ENCODE measurements at places on chromosomes 1 and 21.

- no peak for DNase-seq
Observed at GRCh38 chr1:80987824-80988223, 812.9 kb upstream of the ADGRL2 start.

DNA sequence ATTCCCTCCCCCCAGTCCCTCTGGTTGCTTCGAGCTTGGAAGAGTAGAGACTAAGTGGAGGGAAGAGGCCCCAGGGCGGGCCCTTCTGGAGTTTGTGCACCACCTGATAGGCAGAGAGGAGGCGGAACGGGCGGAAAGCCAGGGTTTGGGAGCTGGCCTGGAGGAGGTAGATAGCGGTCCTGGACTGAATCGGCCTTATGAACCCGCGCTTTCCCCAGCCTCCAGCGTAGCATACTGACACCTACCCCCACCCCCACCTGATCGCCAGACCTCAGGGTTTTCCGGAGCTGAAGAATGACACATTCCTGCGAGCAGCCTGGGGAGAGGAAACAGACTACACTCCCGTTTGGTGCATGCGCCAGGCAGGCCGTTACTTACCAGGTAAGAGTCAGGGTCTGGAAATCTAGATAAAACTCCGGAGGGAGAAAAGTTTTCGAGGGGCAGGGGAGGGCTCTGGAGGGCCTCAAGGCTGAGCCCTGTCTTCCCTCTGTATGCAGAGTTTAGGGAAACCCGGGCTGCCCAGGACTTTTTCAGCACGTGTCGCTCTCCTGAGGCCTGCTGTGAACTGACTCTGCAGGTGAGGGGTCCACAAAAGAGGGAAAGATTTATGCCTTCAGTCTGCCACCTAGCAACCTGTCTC, 705 bp downstream of the UROD start:
- DNase-seq, result peak; percentile 78

GRCh38 chr1:170027760-170028159, 46.7 kb downstream of the KIFAP3 start:
- no peak for DNase-seq

GRCh38 chr1:15683345-15684039, 628 bp upstream of the PLEKHM2 start:
- DNase-seq, result no peak

DNA sequence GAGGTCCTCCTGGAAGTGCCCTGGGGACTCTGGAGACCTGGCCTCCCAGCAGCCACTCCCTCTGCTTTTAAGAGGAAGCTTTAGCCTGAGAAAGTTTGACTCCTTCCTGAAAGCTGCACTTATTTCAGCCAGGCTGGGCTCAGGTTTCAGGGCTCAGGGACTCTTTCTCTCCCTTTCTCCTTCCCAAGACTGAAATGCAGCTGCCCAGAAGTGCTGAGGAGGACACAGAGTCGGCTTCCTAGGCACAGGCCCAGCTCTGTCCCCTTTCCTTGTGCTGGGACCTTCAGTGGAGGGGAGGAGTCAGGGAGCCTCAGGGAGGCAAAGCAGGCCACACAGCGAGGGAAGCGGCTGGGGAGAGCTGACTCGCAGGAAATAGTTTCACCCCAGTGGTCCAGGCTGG, 137.3 kb downstream of the NAV1 start:
- DNase-seq, result peak; percentile 56

GRCh38 chr1:221458447-221459156, 283.3 kb downstream of the DUSP10 start:
- DNase-seq, result peak; percentile 77

- DNase-seq, result no peak
Observed at GRCh38 chr1:39488793-39489566, 2.5 kb upstream of the BMP8A start.

DNA sequence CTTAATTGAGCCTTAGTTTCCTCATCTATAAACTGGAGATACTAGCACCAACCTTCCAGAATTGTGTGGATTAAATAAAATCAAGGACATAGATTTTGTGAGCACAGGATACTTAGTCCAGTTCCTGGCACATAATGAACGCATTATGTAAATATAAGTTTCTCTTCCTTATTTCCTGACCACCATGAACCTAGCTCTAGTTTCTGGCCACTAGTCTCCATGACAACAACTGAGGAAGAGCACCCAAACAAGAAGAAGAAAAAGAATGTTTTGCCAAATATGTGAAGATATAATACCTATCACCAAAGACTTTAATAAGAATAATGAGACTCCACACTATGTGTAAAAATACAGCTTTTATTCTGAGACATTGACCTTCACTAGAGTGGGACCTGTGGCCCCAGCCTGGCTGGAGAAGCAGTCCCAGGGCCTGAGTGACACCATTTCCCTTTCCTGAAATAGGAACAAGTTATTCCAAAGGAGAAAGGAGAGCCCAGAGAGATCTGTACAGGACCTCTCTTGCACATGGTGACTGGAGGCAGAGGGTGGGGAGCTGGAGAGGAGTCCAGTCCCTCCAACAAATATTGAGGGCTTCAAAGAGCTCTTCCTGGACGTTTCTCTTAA, 940 bp upstream of the USF1 start:
- DNase-seq, result no peak

DNA sequence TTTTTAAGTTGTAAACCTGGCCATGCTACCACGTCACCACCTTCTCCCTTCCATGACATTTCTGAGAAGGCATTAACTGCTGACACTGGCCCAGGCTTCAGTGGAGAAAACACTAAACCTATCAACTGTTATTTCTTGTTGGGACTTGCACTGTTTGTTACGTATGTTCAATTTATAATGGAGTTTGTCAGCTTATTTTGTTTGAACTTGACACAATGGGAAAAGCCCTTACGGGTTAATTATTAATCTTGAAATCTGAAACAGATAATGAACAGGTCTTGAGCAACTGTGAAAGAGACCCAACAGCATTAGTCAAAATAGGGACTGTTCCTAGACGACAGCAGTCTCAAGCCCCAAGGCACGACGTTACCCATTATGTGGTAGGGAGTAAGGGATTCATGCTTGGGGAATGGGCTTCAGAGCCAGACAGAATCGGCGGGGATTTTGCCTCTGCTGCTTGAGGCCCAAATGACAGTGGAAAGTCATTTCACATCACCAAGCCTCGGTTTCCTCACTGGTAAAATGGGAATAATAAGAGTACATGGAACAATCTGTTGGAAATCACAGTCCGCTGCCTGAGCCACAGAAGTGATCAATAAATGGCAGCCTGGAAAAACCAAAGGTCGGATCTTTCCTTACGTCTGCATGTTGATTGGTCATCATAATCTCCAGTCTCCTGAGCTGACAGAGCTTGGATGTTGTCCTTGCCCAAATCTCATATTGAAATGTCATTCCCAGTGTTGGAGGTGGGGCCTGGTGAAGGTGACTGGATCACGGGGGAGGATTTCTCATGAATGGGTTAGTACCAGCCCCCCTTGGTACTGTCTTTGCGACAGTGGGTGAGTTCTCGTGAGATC, 44.5 kb downstream of the TIAM1 start:
- DNase-seq, result no peak

DNA sequence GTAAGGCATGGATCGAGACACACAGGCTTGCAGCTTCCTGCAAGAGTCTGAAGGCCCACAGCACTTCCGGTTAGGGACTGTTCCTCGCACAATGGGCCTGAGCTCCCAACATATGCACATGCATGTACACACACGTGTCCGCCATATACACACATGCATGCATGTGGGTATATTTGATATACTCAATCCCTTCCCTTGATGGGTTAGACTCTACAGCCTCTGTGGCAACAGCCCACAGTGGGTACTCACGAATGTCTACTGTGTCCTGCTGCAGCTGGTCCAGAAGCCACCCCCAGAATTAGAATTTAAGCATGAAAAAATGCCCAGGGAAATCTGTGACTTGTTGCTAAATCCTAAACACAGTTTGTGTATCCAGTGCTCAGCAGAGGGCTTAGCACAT, 9.9 kb downstream of the F3 start:
- DNase-seq, result no peak

DNA sequence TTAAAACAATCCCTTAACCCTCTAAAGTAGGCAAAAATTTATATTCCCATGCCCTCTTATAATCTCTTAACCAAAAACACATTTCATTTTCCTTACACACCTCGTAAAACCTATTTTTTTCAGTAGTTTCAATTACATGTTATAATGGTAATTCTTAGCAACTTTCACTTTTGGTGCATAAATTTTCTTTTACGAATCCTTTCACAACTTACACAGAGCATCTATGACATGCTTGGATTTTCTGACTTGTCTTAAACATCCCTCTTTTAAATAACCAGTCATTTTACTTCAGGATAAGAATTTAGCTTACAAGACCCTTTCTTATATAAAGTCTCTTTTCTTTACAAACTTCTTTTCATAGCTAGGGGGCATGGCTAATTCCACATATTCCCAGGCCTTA, 8.9 kb upstream of the MRPL55 start:
- no peak for DNase-seq

DNA sequence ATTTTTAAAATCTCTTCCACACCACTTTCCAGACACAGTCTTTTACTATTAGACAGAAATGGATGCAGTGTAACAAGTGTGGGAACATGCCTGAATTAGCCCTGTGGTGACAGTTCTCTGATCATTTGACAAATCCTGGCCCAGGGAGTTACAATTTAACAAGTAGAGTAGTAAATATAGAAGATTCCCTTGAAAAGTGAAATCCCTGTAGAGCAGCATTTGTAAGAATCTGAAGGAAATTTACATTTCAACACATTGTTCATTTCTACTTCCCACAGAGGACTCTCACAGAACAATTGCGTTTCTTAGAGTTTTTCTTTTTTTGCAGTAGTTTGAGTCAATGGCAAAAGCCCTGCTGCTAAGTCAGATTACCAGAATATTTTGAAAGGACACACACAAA, 458.3 kb upstream of the BRINP3 start:
- no peak for DNase-seq

DNA sequence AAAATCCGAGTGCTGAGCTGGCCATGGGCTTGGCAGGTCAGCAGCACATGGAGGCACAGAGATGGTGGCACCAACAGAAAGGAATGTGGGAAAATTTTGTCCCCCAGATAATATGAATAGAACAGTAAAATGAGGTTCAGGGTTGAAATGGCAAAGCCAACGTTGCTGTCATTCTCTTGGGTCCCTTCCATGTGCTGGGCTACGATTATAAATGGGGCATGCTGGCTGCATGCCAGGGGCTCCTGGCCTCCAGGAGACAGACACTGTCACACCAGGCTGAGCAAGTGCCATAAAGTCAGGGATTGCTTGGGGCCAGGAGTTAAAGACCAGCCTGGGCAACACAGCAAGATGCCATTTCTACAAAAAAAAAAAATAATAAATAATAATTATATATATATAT, 77.1 kb downstream of the TOMM20 start:
- DNase-seq, result no peak

GRCh38 chr1:33022650-33023200, 14.0 kb downstream of the AK2 start:
- DNase-seq, result no peak

GRCh38 chr1:97909266-97909665, 11.6 kb downstream of the DPYD start:
- no peak for DNase-seq

DNA sequence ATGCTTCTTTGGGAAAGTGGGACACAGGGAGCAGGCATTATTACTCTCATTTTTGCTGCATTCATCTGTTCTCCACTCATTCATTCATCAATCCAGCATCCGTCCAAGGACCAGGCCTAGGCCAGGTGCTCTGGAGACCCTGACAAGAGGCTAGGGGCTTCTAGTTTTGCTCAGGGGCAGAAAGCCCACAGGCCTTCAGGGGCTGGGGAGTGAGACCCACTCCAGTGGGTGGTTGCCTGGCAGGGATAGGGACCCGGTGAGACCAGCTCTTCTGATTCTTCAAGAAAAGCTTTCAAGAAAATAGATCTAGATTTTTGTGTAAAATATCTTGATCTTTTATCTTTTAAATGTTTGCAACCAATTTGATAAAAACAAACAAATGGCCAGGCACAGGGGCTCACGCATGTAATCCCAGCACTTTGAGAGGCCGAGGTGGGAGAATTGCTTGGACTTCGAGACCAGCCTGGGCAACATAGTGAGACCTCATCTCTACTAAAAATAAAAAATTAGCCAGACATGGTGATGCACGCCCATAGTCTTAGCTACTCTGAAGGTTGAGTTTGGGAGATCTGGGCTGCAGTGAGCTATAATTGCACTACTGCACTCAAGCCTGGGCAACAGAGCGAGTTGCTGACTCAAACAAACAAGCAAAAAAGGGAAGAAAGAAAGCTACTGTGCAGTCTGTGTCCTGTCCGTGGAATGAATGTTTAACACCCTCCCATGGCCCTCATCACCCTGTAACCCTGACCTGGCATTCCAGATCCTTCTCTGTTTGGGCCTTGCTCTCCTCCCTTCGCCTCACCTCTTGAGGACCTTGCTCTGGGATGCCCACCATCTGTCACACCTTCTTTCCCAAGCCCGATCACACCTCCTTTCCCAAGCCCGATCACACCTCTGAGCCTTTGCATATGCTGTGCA, 17.3 kb upstream of the LRP8 start:
- DNase-seq, result no peak

DNA sequence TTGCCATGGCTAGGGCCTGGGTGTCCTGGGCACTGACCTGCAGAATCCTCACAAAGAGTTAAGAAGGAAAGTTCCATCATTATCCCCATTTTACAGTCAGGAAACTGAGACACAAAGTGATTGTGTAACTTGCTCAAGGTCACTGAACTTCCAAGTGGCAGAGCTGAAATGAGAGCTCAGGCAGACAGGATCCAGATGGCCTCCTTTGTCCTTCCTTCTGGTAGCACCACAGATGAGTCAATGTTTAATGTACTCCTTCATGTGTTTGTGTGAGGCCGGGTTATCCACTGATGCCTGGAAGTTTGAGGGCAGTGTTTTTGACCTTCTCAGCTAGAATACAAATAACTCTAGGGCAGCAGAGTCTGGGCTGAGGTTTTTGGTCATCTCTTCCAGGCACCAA, 207.0 kb downstream of the TNR start:
- no peak for DNase-seq

- DNase-seq, result no peak
Observed at GRCh38 chr1:150799089-150799488, 9.0 kb downstream of the CTSK start.

- DNase-seq, result peak; percentile 43
Observed at GRCh38 chr1:66434096-66434495, 99.9 kb upstream of the SGIP1 start.

DNA sequence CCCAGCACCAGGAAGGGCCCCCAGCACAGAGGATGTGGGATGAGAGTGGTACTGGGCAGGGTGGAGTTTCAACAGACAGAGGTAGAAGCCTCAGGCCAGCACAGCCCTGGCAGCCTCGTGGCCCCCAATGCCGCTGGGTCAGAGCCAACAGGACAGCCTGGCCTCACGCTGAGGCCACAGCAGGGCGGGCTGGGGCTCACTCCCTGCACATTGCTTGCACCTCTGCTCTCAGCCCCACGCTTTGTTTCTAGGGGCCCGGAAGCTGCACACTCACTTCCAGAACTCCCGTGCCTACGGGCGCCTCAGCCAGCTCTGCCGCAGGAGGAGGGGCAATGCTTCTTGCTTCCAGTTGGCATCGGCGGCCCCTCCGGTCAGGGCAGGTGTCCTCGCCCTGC, 72.9 kb downstream of the SIK1 start:
- no peak for DNase-seq

GRCh38 chr1:91883470-91883869, 2.5 kb downstream of the TGFBR3 start:
- peak; percentile 45 for DNase-seq

All from AG20443 (cell line).